Naive thymus-derived CD8-positive, alpha-beta T cell (primary cell): ENCODE measurements at places on chromosomes 16 and 17.

DNA sequence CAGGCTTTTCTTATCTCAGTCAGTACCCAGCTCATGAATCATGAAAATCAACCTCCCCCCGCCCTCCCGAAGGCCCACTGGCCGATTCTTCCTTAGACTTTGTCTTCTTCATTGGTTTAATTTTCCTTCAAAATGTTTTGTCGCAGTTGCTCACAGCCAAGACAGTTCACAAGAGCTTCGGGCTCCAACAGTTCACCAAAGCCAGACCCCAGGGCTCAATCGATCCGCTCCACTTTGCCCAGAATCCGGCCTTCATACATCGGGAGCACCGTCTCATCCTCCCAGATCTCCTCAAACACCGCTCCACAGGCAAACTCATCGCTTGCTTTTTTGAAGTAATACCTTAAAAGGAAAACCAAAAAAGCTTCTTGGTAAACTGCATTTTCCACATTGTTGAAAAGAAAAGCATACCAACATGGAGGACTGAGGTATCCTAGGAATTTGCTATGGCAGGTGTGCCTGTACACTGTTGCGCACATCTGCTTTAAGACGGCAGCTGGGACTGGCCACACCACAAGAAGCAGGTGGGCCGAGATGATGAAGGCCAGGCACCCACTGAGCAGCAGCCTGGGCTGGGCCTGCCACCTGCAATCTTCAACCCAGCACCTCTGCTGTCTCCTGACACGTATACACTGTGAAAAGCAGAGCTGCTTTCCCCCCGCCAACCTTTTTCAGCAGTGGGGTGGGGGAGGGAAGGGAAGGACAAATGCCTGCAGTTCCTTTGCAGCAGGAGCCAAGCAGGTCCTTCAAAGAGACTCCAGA lies 31.5 kb downstream of the AXIN2 start:
- DNase-seq = no peak

DNA sequence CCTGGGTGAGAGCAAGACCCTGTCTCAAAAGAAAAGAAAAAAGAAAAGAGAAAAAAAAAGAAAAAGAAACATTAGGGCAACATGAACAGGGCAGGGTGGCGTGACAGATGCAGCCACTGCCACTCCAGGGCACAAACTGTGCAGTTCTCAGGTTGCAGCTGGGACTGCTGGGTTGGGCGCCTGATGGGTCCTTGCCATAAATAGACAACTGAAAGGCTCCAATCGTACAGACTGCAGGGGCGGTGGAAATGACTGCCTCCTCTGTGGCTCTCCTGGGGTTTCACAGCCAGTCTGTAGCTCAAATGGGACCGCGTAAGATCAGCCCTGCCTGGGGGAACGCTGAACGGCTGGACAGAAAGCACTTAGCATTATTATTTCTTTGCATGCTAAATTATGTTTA lies 130.7 kb downstream of the CPPED1 start:
- DNase-seq = no peak

- DNase-seq = no peak
These were observed 112.2 kb downstream of the VPS53 start for GRCh38 chr17:602436-602835.

DNA sequence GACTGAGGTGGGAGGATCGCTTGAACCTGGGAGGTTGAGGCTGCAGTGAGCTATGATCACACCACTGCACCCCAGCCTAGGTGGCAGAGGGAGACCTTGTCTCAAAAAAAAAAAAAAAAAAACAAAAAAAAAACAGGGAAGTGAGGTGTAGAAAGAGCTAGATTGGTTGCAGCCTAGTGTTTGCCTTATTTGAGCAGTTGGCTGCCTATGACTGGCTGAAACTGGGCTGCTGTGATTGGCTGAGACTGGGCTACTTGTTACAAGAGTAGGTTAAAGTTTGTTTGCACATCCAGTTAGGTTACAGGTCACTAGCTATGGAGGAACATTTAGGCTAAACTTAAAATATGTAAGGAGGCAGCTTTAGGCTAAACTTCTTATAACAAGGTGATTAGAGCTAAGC lies 5.7 kb downstream of the DHRS7B start:
- DNase-seq = no peak

DNA sequence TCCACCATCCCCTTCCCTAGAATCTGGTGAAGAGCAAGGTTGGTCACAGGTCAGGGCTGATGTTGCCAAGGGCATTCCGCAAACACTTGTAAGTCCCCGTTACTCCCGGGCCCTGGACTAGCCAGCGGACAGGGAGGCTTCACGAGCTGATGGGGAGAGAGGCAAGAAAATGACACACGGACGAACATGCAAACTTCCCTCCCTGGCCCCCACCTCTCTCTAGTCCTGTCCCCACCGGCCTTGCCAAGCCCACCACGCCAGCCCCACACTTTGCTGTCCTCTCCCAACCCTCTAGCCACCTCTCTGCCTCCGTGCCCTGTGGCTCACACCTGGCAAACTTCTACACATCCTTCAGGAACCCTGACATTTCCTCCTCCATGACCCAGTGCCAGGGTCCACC lies 54.8 kb downstream of the RPH3AL start:
- DNase-seq = no peak

GRCh38 chr16:78729687-78730086 lies 630.2 kb downstream of the WWOX start:
- no peak for DNase-seq

DNA sequence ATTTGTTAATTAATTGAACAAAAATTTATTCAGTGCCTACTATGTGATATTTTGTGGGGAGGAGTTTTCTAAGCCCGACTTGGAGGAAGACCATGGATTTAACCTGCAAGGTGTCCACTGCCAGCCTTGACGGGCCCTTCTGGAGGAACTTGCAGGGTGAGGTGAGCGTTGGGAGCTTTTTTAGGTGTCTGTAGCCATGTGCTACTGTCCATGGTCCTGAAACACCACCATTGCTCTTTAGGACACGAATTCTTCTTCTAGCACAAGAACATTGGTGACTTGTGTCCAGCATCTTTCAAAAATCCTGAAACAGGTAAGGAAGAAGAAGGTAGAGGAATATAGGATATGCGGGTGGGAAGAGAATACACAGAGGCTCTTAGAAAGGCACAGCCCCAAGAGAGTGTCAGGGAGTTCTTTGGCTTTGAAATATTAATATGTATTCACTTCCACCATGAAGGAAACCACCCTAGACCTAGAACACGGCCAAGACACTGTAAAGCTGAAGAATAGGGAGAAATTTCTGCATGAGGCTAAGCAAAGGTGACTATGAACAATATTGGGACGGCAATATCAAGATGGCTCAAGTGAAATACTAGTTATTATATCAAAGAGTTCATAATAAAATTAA lies 27.9 kb upstream of the OR4D1 start:
- DNase-seq = peak; percentile 66

DNA sequence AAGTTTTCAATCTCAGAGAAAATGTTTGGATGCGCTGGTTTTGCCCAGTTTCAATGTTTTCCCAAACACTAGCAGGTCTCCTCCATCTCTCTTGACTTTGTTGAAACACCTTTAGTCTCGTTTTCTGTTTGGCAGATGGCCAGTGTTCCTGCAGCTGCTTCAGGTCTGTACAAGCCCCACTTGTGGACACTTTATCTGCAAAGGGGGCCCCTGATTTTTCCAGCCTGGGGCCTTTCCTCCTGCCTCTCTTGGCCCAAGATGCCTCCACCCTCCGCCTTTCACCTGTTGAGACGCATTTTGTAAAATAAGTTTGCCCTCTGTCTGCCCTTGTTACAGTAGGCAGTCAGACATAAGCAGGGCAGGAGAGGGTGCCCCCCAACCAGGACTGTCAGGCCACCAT lies 21.8 kb upstream of the PRM1 start:
- no peak for DNase-seq

- no peak for DNase-seq
These were observed 20.7 kb upstream of the CCL5 start for GRCh38 chr17:35900708-35901480.

- DNase-seq = peak; percentile 1
These were observed at the start of gene ZFHX3 for GRCh38 chr16:73047536-73048291. Gene ZFHX3 (minus strand): TSS chr16:73048128. CDS start chr16:72960145, 87,983 bp downstream.
